ENCODE measurements at places on chromosomes 7 and 10. TPM values are rescaled to one million over a fixed set of nuclear protein-coding genes. Genes with fewer than 3 reads are reported as not detected.

DNA sequence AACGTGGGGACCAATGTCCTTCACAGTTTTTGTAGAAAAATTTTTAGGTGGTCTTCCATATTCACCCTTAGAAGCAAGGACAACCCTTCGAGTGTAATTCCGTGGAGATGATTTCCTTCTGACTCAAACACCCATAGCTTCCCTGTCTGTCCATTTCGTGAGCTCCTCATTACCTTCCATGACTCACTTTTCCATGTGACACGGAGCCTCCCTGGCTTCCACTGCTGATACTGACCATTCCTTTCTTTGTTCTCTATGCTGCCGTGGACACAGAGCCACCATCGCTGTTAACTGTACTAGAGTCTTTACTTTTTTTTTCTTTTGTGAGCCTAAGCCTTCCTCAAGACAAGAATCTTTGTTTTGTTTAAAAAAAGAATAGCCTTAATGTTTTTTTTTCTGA lies 12.5 kb upstream of the ARMS2 start:
- DNase-seq, result peak; percentile 57

DNA sequence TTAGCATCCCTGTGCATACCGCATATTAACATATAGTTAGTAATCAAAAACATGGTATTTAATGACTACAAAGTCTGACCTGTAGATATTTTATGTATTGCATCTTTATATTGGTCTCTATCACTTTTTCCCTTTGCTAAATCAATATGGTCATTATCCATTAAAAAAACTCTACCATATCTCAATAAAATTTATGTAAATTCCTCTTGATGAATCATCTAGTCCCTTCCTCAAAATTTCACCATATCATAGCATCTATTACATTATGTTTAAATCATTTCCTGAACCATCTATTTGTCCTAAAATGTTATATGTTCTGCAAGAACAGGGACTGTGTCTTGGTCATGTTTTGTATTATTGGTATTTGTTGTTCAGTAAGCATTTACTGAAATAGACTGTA lies 7.7 kb upstream of the ING3 start:
- no peak for DNase-seq

GRCh38 chr7:41472427-41473125 lies 230.3 kb downstream of the INHBA start:
- DNase-seq, result no peak

- DNase-seq, result no peak
Measured at GRCh38 chr10:30227481-30227880, 121.6 kb downstream of the MTPAP start.

- DNase-seq, result no peak
Measured at GRCh38 chr10:60086421-60086820, 180.1 kb upstream of the CCDC6 start.

- DNase-seq, result no peak
Measured at GRCh38 chr10:114772496-114773196, 48.9 kb upstream of the FHIP2A start.

- no peak for DNase-seq
Measured at GRCh38 chr10:61125560-61126170, 181.7 kb upstream of the RHOBTB1 start.

GRCh38 chr7:46115410-46115809 lies 194.3 kb upstream of the IGFBP3 start:
- DNase-seq, result no peak

- DNase-seq, result no peak
Measured at GRCh38 chr7:78607099-78607498, 808.5 kb downstream of the PHTF2 start.

DNA sequence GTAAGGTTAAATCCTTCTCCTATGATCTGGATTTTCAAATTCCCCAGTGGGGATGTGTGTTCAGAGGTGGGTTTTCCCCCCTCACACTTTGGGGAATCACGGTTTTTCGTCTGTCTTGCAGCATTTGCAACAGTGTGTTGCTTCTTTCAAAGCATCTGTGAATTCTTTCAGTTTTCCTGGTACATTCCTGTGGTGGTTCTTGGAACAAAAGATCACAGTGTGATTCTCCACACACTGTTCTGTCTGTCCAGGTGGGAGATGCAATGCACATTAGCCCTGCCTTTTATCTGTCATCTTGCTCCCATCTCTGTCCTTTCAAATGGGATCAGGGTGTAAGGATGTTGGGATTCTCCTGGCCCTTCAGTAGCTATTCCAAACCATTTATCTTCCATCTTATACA lies 11.8 kb downstream of the AGK start:
- peak; percentile 21 for DNase-seq

DNA sequence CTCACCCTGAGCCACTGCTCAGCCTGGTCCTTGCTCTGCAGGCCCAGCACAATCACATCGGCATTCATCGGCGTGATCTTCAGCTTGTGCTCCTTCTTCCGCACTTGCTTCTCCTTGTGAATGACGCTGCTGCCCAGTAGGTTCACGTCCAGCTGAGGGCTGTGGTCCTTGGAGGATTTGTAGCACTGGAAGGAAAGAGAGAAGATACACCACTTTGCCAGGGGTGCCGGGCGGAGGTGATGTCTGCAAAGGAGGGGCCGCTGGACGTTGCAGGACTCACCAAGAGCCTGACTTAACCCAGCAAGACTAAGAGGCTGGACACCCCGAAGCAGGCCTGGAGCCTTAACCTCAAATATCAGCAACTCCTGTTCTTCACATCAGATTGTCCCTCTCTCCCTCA lies 74.8 kb downstream of the VWA2 start:
- DNase-seq, result no peak

GRCh38 chr7:69318794-69319193 lies 279.5 kb upstream of the AUTS2 start:
- DNase-seq, result no peak

- no peak for DNase-seq
Measured at GRCh38 chr10:66837335-66837734, 88.5 kb upstream of the LRRTM3 start.

- no peak for DNase-seq
Measured at GRCh38 chr10:119421891-119422681, 120.4 kb downstream of the RGS10 start.

GRCh38 chr7:48419401-48419800 lies 248.1 kb downstream of the ABCA13 start:
- DNase-seq, result peak; percentile 39

DNA sequence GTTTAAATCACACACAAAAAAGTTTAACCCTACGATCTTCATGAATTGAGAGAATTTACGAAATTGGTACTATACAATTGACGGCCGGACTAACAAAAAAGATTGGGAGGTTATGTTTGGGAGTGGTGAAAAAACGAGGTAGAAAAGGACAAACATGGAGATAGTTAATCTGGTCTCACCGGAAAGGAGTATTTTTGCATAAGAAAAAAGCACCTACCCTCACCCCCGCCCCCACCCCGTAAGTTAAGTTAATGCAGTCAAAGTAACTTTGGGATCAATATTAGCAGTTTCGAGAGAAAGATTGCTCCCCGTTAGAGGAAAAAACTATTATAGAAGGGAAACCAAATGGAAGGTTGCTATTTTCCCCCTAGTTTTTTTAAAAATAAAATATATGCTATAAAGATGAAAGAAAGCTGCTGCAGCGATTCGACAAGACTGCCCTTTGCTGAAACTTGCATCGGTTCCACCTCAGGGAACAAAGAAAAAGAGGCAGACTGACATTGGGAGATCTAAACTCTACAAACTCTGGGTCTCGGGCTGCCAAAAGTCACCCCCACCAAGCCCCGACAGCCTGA lies 3.5 kb downstream of the SP8 start:
- DNase-seq, result no peak

DNA sequence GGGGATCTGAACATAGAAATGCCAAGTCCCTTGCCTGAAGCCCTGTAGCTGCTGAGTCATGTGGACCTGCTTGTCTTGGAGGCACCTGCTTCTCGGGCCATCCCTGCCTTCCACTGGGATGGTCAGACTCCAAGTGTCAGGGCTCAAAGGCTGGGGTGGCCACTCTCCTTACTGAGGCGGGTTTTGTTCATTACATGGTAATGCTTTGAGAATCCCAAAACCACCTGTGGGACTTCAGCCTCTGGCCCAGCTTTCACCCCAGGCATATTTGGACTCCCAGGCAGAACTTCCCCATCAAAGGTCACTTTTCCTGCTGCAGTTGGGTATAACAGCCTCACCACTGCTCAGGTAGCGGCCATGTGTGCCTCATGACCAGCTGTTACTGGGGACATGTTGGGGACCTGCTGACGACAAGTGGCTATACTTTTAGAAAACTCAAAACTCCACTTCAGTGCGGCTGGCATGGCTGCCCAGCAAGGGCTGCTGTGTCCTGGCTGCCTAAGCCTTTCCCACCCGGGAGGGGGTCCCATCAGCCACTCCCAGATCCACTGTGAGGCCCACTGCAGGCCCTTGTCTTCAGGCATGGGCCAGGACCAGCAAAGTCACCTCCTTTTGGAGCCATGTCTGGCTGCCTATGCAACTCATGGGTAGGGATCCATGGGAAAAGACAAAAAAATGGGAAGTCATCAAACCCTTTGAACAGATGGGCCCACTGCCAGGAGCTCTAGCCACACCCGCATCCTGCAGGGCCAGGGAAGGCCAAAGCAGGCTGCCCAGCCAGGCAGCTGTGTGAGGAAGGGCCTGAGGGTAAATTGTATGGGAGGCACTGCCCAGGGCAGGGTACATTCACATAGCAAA lies 96.7 kb downstream of the ARHGAP22 start:
- DNase-seq, result no peak

DNA sequence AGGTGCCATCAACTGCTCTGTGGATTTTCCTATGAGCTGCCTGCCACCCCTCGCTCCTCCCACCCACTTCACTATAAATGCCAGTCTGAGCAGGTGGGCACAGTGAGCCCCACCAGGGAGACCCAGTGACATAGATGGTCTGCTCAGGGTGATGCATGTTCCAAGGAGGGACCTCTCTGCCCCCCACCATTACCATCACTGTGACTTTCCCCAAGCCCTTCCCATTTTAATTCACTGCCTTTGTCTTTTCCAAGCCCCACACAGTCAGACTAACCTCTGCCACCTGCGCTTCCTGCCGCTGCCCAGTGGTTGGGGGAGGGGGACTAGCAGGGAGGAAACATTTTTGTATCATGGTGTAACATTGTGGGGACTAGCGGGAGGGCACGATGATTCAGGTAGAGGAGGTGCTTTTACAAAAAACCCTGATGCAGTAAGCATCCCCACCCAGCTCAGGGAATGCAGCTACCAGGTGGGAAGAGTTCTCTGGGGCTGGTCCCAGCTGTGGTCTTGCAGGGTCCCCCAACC lies 24.6 kb downstream of the PRSS2 start:
- no peak for DNase-seq

DNA sequence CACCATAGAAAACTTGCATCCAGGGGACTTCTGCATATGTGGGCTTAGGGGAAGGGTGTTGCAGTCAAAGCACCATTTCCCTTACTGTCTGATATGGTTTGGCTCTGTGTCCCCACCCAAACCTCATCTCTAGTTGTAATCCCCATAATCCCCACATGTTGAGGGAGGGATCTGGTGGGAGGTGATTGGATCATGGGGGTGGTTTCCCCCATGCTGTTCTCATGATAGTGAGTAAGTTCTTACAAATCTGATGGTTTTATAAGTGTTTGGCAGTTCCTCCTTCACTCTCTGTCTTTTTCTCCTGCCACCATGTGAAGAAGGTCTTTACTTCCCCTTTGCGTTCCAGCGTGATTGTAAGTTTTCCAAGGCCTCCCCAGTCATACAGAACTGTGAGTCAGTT lies 177.4 kb downstream of the ADK start:
- no peak for DNase-seq

DNA sequence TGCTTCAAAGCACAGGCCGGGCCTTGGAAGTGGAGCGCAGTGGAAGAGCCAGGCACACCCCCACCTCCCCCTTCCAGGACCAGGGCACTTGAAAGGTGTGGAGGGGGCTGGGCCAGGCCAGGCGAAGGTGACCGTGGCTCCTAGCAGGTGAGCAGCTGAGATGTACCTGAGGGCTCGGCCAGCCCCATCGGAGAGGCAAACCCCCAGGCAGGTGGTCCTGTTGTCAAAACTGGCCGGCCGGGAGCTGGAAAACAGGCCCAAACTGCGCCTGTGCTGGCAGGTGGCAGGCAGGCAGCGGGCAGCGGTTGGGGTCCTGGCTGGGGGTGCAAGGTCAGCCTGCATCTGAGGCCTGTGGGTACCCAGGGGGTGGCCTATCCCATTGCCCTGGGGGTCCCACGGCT lies 96.4 kb upstream of the DNAAF5 start:
- no peak for DNase-seq

GRCh38 chr10:36683421-36683820 lies 442.0 kb upstream of the ANKRD30A start:
- no peak for DNase-seq

GRCh38 chr7:98236355-98237185 lies 15.5 kb downstream of the TECPR1 start:
- no peak for DNase-seq

GRCh38 chr7:8514781-8515519 lies 81.5 kb downstream of the NXPH1 start:
- no peak for DNase-seq

- DNase-seq, result no peak
Measured at GRCh38 chr10:126455766-126456405, 67.6 kb upstream of the ADAM12 start.

- DNase-seq, result no peak
Measured at GRCh38 chr7:37757563-37757962, 74.0 kb downstream of the GPR141 start.

GRCh38 chr7:44087911-44088838 lies 5.8 kb upstream of the POLM start:
- no peak for DNase-seq

- DNase-seq, result no peak
Measured at GRCh38 chr10:126205486-126206205, 182.6 kb downstream of the ADAM12 start.

The ANKRD61 gene
- total RNA-seq, result not detected

The CC2D2B gene
- not detected for total RNA-seq

The SLC29A4 gene
- 7.6 TPM for total RNA-seq

The GJC3 gene
- total RNA-seq, result not detected

The TMEM229A gene
- not detected for total RNA-seq

The TMEM176B gene
- not detected for total RNA-seq

The CNPY1 gene
- 0.16 TPM for total RNA-seq

The FAM131B gene
- 1.5 TPM for total RNA-seq

The ABCB4 gene
- not detected for total RNA-seq

The GRM3 gene
- not detected for total RNA-seq

The GIMAP2 gene
- total RNA-seq, result not detected

The CTAGE4 gene
- 8.0 TPM for total RNA-seq

The GTF2IRD1 gene
- 35.1 TPM for total RNA-seq

The ICA1 gene
- 8.5 TPM for total RNA-seq
